BE2C (cell line): ENCODE measurements at places on chromosomes 1 and 21.

GRCh38 chr1:163706915-163707314 lies 385.2 kb downstream of the NUF2 start:
- DNase-seq: no peak

- peak; percentile 95 for DNase-seq
These were observed 310.6 kb downstream of the DISC1 start for GRCh38 chr1:231936983-231937775.

DNA sequence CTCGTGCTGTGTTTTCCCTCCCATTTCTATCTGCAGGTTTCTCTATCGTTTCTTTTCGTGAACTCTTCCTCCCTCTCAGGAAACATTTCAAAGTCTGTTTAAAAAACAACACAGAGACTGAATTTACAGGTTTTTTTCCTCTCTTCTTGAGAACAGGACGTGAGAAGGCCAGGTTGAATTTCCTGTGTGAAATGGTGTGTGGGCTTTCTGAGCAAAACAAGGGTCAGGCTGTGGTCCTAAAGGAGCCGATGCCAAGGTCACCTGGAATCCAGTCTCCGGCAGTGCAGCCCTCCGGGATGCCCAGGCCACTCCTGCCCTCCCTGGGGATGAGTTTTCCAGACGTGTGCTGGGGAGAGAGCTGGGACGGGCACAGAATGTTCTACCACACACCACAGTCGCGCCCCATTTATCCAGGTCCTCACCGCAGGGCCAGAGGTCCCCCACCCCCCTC lies 62.7 kb upstream of the RUNX3 start:
- DNase-seq: no peak

DNA sequence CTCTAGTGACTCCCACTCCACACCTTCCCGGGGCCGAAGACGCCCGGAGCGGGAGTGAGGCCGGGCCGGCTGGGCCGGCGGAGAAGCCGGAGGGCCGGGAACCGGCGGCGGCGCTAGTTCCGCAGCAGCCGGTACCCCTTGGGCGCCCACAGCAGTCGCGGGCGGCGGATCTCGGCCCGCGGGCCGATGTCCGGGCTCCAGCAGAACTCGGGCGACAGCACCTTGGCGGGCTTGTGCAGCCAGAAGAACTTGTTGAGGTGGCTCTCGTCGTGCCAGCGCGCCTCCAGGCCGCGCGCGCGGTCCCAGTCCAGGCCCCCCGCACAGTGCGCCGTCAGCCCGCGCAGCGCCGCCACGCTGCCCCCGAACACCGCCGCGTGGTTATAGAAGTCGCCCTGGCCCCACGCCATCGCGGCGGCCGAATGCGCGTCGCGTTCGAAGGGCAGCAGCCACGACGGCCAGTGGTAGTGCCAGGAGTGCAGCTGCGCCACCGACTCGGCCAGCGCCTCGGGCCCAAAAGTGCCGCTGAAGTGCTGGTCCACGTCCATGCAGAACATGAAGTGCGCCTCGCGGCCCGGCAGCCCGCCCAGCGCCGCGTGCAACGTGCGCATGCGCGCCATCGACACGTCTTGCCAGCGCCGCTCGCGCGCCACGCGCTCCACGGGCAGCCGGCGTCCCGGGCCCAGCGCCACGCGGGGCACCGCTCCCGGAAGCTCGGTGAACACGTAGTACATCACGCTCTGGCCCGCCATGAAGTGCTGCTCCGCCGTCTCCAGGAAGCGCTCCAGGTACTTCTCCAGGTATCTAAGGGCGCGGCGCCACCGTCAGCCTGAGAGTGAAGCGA lies 14.0 kb downstream of the A3GALT2 start:
- no peak for DNase-seq

DNA sequence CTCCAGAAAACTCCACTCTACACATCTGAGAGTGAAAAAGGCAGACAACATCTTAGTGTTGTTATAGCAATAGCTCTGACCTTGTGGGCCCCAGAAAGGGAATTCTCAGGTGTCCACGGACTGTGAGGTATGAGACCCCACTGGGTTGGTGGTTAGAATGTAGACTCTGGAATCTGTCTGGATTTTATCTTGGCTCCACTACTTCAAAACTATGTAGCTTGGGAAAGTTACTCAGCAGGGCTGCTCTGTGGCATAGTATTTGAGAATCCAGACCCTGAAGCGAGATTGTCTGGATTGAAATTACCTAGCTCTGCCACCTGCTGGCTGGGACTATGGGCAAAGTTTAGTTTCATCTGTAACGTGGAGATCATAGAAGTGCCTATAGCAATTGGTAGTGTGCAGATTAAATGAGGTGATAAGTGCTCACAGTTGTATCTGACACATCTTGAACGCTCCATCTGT lies 25.8 kb downstream of the PRDM2 start:
- peak; percentile 7 for DNase-seq

GRCh38 chr1:14476170-14476955 lies 122.1 kb upstream of the KAZN start:
- DNase-seq: no peak

DNA sequence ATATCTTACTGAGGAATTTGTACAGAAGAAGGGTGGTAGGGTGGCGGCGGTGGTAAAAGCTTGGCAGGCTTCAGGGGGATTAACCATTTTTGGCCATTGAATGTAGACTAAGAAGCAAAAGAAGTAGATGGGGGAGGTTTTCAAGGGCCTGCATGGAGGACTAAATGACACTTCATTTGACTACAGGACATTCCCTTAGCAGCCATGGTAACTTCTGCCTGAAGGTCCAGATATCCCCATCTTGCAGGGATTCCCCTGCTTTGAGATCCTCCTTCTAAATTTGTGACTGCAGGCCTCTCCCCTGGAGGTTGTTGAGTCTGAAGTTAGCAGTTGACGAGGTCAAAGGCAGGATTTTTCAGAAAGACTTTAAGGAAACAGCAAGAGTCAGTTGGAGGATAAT lies 4.8 kb downstream of the VASH2 start:
- no peak for DNase-seq

GRCh38 chr1:202586018-202586821 lies 124.0 kb downstream of the SYT2 start:
- peak; percentile 80 for DNase-seq

DNA sequence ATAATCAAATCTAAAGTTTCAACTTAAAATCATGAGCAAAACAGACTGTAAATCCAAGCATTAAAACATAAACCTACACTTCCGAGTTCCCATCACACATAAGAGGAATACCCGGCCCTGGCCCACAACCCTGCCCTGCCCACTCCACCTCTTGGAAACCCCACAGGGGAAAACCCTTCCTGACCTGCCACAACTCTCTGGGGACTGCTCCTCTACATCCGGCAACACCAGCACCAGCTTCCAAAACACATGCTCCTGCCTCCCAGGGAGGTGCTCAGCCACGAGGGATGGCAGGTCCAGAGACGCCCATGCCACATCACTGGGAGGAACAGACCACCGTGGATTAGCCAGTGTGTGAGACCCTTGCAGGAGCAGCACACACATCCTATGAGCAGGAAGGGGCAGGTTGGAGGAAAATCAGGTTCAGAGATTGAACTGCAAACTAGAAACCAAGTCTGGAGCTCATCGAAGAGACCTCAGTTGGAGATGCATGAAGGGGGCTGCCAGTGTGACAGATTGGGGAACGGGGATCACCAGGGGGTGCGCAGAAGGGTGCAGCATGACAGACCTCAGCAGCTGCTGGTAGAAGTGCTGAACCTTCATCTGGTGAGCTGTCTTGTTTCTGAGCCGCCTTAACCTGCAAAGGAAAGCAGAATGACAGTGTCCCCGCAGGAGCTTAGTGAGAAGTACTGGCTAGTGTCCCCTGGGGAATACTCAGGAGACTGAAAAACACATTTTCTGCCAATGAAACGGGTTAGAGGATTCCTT lies 25.8 kb upstream of the LSS start:
- DNase-seq: no peak

GRCh38 chr1:208851366-208851765 lies 607.2 kb upstream of the PLXNA2 start:
- DNase-seq: peak; percentile 70

DNA sequence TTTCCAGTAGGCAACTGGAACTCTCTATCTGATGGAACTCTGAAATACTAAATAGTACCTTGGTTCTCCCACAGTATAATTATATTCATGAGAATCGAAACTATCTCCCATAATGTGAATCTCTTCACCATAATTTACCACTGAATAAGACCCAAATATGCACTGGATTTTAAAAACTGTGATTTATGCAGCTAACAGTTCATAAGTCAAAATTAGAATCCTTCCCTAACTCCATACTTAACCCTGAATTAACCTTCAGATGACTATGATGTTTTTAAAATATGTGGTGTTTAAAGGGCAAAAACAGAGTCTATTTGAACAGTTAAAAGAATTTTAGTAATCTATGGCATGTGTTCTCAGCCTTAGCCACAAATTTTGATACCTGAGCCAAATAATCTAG lies 22.9 kb upstream of the SLC44A3 start:
- DNase-seq: no peak

DNA sequence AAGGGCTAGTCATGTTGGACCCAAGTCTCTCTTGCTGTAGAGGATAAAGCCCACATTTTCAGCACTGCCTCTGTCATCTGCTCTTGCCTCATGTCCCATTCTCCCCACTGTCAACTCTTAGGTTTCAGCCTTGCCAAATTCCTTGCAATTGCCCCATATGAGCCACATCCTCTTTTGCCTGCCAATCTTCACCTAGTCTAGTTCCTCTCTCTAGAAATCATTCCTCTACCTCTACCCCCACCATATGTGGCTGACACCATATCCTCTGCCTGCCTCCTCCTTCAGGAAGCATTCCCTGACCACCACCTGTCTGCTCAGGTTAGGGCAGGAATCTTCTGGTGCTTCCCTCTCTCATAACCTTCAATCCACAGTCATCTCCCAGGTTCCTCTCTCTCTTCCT lies 38.2 kb downstream of the SLC9A1 start:
- DNase-seq: no peak

GRCh38 chr1:41765152-41765551 lies 153.6 kb downstream of the HIVEP3 start:
- no peak for DNase-seq

GRCh38 chr1:43269627-43270375 lies at the start of gene TMEM125:
Gene TMEM125 (plus strand): TSS chr1:43269983. CDS start chr1:43272723, 2,740 bp downstream.
- DNase-seq: no peak

GRCh38 chr1:88013485-88013884 lies 670.6 kb upstream of the PKN2 start:
- DNase-seq: no peak

GRCh38 chr1:9815150-9815549 lies 8.6 kb downstream of the CLSTN1 start:
- no peak for DNase-seq

DNA sequence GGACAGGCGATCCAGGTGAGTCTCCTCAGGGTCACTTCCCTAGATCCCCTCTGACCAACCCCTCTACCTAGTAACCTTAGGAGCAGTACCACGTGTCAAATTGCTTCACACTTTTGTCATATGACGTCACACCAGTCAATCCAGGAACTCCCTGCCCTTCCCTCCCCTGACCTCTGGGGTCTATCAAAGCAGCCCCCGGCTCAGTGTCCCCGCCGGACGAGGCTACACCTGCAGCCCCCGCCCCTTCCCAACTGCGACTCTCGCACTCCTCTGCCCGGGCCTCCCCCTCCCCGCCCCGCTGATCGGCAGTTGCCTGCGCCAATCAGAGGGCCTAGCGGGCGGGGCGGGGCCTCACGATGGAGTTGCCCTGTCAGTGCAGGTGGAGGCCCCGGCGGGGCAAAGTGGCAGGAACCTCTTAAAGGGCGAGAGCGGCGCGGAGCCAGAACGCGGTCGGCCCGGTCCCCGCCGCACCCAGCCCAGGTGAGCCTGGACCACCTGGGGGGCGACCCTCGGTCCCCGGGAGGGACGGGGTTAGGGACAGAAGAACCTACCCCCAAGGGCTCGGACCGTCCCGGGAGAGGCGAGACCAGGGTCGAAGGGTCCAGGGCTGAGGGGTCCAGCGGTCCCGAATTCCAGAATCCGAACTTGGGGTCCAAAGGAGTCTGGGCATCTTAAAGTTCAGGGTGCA lies 27.5 kb upstream of the EPB41 start:
- DNase-seq: peak; percentile 75

GRCh38 chr1:54460351-54460750 lies 54.2 kb upstream of the SSBP3 start:
- DNase-seq: no peak

- no peak for DNase-seq
These were observed 14.8 kb downstream of the SIM2 start for GRCh38 chr21:36713746-36714145.

DNA sequence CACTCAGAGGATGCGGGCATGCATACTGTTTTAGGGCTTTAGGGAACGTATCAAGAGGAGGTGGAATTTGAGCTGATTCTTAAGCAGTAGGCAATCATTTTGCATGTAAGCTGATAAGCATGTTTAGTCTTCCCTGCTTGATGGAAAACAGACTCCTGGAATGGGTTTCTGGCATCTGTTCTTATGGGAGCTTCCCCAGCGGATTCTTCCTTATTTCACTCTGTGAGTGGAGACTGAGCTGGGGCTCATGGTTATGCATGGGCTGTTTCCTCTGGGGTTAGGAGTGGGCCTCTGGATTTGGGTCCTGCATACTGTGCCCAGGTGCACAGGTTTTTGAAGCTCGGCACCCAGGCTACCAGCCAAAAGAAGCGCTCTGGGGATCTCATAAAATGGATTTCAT lies 93.4 kb downstream of the DIRAS3 start:
- DNase-seq: peak; percentile 6

GRCh38 chr1:27000817-27001460 lies 7.4 kb downstream of the TRNP1 start:
- no peak for DNase-seq

- no peak for DNase-seq
These were observed 40.6 kb downstream of the STUM start for GRCh38 chr1:226589008-226589733.

- no peak for DNase-seq
These were observed 71.8 kb upstream of the LRRC53 start for GRCh38 chr1:74584185-74584584.

GRCh38 chr1:84619383-84620102 lies 45.3 kb upstream of the CTBS start:
- peak; percentile 21 for DNase-seq

DNA sequence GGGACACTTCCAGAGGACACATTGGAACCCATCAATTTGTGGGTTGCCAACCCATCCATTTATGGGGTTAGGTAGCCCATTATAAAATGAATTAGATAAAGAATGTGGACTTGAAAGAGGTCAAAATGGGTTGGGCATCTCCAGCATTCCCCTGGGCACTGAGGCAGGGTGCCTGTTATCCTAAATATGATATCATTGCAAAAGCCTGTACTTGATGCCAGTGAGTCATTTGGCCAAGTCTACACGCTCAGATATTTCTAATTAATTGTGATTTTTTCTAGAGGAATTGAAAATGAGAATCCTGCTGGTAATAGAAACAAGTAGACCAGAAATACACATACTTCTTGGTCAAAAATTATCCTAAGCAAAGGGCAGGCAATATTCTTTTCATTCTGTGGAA lies 21.9 kb upstream of the NBL1 start:
- DNase-seq: no peak

DNA sequence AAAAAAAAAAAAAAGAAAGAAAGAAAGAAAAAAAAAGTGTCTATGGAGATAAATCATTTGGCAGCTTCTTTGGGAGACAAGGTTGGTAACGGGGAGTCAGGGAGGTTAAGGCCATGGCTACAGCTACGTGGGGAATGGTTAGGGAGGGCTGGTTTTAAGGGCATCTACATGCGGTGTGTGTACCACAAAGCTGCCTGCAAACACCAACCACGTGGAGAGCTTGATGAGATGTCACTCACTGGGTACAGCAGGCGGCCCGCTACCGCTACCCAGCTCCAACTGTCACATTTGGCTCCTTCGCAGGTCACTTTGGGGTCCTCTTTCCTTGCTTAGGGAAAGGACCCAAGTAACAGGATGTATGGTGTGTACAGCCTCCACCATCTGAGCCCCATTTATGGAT lies 4.2 kb downstream of the NPPB start:
- DNase-seq: no peak

- DNase-seq: no peak
These were observed 83.1 kb downstream of the HS2ST1 start for GRCh38 chr1:86997538-86997937.

GRCh38 chr1:1022302-1023009 lies 2.5 kb downstream of the AGRN start:
- no peak for DNase-seq
